Suppressor macrophage treated with lipopolysaccharide for 4 hours (primary cell): ENCODE measurements at places on chromosomes 16 and 17.

GRCh38 chr16:30903596-30903995 lies 7.2 kb downstream of the CTF1 start:
- peak; percentile 87 for DNase-seq

DNA sequence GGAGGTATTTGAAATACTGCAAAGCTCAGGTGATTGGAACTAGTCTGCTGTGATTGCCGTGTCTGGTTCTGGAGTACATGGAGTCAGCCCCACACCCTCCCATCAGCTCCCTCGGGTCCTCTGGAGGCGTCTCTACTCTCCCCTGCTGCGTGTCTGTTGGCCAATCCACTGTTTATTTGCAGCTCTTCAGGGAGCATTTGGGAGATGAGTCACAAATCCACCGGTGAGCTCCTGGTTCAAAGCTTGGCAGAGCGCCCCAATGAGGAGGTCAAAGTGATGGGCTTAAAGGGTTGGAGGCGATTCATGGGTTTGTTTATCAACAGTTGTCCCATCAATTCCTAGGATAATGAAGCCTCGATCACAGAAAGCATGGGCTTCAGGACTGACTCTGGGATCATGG lies 14.6 kb downstream of the CALB2 start:
- no peak for DNase-seq

DNA sequence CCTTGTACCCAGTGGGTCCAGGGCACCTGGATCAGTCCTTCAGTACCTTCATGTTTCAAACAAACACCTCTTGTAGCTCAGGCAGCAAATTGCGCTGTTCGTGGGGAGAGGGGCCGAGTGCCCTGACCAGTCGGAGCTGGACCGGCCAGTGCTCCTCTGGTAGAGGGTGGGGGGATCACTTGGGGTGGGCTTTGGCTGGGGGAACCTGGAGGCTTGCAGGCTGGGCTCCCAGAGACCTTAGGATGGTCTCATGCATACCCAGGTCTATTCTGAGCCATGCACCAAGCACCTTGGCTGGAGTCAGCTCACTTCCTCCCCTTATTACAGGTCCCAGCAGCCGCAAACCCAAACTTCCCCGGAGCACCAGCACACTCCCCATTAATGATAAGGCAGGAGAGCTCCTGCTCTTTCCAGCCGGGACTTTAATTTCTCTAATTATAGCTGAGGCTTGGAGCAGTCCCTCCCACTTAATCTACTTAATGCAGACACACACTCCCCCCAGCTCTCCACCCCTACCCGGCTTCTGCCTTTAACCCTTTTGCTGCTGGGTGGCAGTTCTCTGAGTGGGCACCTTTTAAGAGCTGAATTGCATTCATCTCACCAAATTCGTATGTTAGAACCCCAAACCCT lies 26.3 kb upstream of the MGAT5B start:
- DNase-seq = no peak

GRCh38 chr17:66468241-66469087 lies 166.1 kb downstream of the PRKCA start:
- DNase-seq = peak; percentile 94

DNA sequence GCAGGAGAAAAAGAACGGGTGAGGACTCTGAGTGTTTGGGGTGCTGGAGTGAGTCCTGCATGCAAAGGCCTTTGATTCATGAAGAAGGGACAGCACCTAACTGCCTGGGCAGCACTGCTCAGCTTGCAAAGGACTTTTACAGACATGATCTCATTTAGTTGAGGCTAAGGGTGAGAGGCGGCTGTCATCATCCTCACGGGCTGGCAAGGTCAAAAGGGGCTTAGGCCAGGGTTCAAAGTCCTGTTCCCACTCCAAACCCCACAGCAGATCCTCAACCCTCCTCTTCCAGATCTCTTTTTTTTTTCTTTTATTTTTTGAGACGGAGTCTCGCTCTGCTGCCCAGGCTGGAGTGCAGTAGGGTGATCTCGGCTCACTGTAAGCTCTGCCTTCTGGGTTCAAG lies 4.8 kb downstream of the RHBDF2 start:
- peak; percentile 73 for DNase-seq

GRCh38 chr17:41917679-41918313 lies 955 bp downstream of the ACLY start:
- DNase-seq = peak; percentile 22

GRCh38 chr16:63312346-63312745 lies 1276.1 kb upstream of the CDH8 start:
- no peak for DNase-seq

GRCh38 chr17:7404737-7405349 lies 946 bp upstream of the TMEM256 start:
- DNase-seq = peak; percentile 13

DNA sequence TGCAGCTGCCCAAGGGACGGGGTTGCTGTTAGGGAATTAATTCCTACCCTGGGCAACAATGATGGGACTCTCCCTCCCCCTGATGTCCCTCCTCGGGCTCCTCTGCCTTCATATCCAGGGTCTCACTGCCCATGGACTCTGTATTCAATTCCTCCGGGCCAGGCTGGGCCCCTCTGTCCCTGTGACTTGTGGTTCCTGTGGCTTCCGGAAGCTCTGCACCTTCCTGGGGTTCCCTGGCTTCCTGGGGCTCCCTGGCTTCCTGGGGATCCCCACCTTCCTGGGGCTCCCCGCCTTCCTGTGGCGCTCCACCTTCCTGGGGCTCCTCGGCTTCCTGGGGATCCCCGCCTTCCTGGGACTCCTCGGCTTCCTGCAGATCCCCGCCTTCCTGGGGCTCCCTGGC lies 35.2 kb downstream of the SRL start:
- DNase-seq = no peak

DNA sequence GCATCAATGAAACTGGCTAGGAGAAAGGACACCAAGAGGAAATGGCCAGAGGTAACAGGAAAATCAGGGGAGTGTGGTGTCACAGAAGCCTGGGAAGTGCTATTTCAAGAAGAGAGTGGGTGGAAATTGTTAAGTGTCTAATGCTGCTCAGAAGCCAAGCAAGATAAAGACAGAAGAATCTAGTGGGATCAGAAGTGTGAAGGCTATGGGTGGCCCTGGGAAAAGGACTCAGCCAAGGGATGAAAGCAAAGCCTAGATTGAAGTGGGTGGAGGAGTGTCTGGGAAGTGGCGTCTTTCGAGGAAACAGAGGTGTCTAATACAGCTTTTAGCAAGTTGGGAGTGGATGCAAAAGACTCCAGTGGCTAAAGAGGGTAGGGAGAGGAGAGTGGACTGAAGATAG lies 13.4 kb downstream of the PDZD9 start:
- no peak for DNase-seq

DNA sequence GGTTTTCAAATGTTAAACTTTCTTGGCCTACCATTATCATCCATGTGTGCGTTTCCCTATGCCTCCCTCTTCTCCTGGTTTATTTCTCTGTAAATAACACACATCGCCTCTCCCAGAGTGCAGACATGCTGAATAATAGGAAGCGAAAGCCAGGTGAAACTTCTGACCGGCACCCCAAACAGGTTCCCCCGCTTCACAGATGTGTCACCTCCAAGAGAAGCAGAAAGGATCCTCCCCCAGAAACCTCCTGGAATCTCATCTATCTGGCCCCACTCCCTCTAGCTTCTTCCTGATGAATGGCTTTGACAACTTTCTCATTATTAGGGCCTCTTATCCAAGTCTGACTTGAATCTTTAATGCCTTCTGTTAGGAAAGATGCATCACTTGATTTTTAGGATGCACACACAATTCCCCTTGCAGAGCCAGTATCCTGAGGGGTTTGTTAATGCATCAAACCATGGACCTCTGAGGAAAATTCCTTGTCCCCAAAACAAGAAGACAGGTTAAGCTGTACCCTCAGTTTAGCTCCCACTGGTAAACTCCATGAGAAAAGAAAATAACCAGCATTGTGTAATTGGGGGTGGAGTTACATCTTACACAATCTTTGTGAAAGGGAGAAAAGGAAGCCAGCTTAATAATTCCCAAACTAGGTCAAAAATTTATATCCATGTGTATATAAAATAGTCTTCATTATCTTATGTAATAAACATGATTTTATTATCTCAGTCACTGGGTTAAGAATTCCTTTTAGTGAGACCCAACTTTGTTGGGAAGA lies 20.1 kb upstream of the HYDIN start:
- DNase-seq = peak; percentile 55

DNA sequence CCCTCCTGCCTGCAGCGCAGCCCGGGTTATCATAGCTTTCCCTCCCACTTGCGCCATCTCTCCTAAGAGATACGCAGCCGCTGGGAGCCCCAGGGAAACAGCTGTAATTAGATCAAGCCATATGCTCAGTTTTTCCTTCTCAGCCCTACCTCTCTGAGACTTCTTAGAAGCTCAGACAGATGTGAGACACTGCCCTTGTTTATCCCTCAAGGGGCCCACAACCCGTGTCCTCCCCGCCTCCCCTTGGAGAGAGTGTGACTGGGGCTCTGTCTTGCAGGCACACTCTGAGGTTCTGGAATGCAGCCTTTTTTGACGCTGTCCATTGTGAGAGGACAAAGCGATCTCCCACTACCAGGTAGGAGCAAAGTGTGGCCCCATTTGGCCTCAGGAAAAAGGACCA lies 31.2 kb downstream of the CIBAR2 start:
- DNase-seq = no peak

DNA sequence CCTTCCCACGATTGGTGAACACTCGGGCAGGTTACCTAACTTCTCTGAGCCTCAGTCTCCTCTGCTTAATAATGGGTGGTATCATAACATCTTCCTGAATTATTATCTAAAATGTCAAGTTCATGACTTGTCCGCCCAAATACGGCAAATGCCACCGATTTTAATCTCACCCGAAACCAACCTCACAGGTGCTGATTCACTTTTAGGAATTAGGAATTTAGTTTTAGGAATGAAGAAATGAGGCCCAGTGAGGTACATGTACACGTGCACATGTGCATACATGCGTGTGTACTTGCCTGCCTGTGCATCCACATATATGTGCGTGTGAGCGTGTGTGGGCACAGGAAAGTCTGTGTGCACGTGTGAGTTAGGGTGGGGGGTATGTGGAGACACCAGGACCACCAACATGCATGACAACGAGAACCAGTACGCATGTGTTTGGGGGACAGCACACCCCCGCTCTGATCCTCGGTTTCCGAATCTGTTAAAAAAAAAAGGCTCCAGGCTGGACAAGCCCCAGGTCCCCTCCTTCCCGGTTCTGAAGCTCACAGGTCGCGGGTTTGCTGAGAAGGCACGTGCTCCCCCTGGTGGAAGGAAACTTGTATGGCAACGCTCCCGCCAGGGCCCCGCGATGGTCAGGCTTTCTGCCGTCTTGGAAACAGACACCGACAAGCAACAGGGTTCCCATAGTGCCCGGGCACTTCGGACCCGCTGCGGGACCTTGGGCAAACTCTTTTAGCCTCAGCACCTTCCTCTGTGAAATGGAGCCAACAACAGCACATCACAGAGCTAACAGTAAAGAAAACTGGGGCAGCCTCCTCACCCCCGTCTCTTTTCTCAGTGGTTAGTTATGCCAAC lies 219.2 kb downstream of the RBFOX3 start:
- DNase-seq = peak; percentile 76

GRCh38 chr16:88617268-88618031 lies 20.9 kb upstream of the IL17C start:
- no peak for DNase-seq

DNA sequence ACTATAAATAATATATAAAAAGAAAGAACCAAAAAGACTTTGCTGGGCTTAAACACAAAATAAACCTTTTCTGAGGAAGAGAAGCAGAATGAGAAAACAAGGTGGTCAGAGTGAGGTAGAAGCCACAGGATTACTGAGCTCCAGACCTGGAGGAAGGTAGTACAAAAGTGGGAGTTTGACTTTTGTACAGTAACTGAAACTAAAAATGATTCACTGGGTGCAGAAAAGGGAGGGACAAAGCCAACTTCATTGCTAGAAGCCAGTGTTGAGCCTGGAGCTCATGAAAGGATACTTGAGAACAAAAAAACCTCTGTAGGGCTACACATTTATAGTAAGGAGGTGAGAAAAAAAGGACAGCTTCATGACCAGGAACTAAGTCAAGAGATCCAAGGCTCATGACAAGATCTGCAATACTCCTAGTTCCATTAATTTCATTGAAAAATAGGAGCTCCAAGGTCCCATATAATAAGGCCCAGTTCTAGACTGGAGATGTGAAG lies 45.5 kb downstream of the PKD1L3 start:
- DNase-seq = no peak

DNA sequence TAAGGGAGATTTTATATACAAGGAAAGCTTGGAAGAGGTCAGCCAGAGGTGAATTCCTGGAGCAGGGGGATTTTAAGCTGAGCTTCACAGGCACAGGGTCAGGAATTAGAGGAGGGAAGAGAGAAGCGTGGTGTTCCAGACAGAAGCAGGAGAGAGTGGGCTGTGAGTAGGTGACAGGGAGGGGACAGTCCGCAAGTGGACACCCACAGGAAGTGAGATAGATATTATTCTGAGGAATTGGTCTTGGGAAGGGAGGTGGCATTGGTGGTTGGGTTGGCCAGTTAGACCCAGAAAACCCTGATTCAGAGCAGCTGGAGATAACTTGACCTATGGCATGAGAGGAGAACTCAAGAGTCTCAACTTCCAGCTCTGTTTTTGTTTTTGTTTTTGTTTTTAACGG lies 14.7 kb downstream of the PHB1 start:
- no peak for DNase-seq

GRCh38 chr17:66637491-66637890 lies 197.4 kb upstream of the CACNG5 start:
- no peak for DNase-seq

- DNase-seq = no peak
These were observed 89.0 kb downstream of the SHISA6 start for GRCh38 chr17:11330006-11330405.

- DNase-seq = no peak
These were observed 118.5 kb downstream of the USP22 start for GRCh38 chr17:20924306-20924705.

GRCh38 chr16:82750068-82750467 lies 123.3 kb downstream of the CDH13 start:
- DNase-seq = no peak

- no peak for DNase-seq
These were observed 66.1 kb downstream of the AXIN2 start for GRCh38 chr17:65495122-65496055.

GRCh38 chr17:75853433-75853832 lies 1.7 kb downstream of the WBP2 start:
- DNase-seq = peak; percentile 33

DNA sequence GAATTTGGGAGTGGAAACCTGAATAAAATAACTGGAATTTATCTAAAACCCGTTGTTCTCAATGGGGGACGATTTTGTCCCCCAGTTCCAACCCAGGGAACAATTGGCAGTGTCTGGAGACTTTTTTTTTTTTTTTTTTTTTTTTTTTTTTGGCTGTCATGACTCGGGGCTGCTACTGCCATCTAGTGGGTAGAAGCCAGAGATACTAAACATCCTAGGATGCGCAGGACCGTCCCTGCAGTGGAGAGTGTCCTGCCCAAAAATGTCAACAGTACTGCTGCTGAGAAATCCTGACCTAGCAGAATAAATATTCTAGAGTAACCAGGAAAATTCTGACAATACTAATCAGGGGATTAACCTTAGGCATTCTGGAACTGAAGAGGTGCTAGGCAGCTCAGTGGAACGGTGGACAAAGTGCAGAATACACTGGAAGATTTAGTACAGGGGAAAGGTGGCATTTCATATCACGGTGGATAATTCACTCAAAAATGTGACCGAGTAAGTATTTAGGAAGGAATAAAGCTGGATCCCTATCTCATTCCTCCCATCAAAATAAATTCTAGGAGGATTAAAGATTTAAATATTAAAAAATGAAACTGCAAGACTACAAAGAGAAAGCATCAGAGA lies 107.6 kb downstream of the SPECC1 start:
- peak; percentile 78 for DNase-seq
